ENCODE measurements at places on chromosomes 11 and 22. TPM values are rescaled to one million over a fixed set of nuclear protein-coding genes. Genes with fewer than 3 reads are reported as not detected.

Gene GGTLC3
- 1.2 TPM for polyA plus RNA-seq

Gene B3GAT1
- polyA plus RNA-seq, result 1.3 TPM

Gene GRK3
- polyA plus RNA-seq, result 6.0 TPM

Gene C11orf87
- 0.29 TPM for polyA plus RNA-seq

Gene GRAMD4
- 24.7 TPM for polyA plus RNA-seq

Gene POU2AF3
- polyA plus RNA-seq, result 10.5 TPM
